ENCODE measurements at places on chromosomes 12 and 14.
A peak's percentile ranks its signal among the peaks of the same experiment; 100 is the strongest.

- DNase-seq = no peak
Observed at GRCh38 chr12:103314786-103315185, 181.0 kb downstream of the C12orf42 start.

DNA sequence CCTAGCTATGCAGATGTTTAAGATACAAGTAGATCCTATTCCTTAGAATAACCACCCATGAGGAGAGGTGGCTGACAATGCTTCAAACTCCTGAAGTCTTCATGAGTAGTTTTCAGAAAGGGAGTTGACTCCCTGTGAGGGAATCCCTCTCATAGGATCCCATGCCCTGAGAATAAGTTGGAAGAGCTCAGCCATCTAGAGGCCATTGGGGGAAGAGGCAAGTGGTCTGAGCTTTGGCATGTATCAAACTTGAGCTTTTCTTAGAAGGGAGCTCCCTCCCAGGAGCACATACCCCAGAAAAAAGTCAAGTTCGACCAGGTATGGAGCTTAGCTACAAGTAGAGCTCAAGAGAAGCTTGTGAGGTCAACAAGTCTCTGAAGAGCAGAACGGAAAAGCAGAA, 165.7 kb upstream of the RBM19 start:
- no peak for DNase-seq

DNA sequence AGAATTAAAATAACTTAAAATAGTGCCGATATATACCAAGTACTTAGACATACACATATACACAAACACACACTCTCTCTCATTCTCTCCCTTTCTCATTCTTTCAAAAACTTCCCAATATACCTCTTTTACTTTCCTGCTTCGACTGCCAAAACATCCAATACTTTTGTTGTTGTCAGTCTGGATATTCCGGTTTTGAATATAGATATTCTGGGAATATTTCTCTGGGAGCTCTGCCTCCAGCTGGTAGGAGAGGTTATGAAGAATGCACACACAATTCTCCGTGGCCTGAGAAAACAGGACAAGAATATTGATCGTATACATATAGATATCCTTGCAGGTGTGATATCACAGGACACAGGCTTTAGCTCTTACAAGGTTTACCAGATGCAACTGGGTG, 66.6 kb upstream of the YARS2 start:
- DNase-seq = no peak

DNA sequence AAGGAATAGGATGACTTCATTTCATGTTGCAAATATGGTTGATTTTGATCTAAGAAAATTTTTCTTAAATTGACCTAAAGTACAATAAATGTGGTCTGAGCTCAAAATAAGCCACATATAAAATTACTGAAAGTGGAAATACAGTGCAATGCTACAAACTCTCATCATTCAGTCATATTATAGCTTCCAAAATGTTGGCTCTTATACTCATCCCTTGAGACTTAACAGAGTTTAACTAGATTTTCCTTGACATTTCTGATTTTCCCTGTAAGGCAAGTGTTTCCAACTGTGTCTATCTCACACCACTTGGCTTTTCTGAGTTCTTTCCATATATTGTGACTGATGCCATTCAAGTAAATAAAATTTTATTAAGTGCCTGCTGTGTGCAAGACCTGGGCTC, 123.7 kb upstream of the NTF3 start:
- no peak for DNase-seq

- DNase-seq = no peak
Observed at GRCh38 chr12:89353188-89353822, 1.0 kb upstream of the DUSP6 start.

GRCh38 chr12:57893431-57894353, 47.2 kb upstream of the CTDSP2 start:
- peak; percentile 47 for DNase-seq

GRCh38 chr14:76904740-76905569, 78.7 kb downstream of the LRRC74A start:
- peak; percentile 31 for DNase-seq

- no peak for DNase-seq
Observed at GRCh38 chr12:113103756-113104450, 31.7 kb downstream of the RASAL1 start.

DNA sequence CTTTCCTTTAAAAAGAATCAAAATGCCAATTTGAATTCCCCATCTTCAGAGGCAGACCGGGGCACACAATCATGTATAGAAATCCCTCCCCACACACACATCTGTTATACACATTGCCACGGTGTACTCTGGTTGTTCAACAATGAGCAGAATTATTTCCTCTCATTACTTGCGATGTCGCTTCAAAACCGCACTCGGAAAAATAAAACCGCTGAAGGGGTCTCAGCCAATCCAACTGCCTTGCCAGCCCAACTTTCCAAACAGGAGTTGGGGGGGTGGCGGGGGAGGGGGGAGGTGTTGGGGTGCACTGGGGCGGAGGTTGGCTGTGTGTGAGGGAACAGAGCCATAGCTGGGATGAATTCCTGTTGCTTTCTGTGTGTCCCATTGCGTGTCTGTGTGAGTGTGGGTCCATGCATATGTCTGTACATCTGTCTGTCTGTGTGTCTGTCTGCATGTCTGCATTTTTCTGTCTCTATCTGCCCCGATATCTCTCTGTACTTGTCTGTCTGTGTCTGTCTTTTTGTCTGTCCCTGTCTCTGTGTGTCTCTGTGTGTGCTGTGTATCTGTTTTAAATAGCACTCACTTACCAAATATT, 163.6 kb upstream of the TBX3 start:
- no peak for DNase-seq

DNA sequence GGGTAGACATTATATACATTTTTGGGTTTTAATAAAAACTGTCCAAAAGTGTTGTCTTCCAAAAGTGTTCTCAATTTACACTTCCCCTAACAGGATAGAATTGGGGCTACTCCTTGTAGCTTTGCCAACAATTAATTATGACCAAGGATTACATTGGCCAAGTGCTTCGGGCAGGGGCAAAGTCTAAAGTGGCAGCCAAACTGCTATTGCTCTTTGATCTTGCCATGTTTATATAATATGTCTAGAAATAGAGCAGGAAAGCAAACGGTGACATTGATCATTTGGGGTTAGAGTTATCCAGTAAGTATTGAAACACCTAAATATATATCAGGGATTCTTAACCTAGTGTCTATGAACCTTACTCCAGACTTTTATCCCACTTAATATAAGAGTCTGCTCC, 31.2 kb upstream of the IGF1 start:
- no peak for DNase-seq

DNA sequence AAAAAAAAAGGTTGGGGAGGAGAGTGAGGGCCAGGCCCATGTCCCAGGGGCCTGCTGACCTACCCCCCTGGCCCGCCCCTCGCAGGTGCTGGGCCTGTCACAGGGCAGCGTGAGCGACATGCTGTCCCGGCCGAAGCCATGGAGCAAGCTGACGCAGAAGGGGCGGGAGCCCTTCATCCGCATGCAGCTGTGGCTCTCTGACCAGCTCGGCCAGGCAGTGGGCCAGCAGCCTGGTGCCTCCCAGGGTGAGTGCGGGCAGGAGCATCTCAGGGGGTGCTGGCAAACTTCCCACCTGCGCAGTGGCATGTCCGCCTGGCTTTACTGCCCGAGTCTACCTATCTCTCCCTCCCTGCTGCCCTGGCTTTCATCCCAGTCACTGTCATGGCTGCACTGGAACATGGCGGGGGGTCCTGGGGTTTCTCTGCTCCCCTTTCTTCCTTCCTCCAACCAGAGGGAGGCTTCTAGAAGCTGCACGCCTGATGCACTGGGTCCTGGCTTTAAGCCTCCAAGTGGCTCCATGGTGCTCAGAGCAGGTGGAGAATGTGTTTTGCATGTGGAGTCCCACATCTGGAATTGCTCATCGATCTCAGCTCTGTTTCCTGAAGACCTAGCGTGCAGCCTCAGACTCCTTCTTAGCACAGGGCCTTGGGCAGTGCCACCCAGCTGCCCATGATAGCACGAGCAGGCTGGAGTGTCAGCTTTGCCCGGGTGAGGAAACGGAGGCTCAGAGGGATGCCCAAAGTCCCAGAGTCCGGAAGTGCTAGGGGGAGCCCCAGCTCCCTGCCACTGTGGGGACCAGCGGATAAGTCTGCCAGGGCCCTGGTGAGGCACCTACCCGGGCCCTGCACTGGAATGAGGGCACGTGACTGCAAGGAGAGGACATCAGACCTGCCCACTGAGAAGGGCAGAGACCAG, 46.3 kb downstream of the PHETA1 start:
- peak; percentile 14 for DNase-seq

DNA sequence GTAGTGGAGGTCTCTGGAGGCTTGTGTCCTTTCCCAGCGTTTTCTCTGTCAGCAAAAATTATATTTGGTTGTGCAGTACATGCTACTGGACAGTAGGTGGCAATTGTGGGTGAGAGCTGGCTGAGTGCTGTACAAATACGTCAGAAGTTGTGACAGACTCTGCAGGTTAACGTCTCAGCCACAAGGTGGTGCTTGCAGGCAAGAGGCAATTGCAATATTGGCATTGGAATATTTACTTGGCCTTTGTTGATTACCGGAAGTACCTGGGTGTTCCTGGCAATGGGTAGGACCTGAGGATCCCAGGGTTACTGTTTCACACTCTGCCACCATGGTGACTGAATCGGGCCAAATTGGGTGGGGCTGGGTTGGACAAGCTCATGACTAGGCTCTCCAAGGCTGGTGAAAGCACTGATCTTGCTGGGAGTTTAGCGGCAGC, 333.9 kb upstream of the LMO3 start:
- peak; percentile 83 for DNase-seq

DNA sequence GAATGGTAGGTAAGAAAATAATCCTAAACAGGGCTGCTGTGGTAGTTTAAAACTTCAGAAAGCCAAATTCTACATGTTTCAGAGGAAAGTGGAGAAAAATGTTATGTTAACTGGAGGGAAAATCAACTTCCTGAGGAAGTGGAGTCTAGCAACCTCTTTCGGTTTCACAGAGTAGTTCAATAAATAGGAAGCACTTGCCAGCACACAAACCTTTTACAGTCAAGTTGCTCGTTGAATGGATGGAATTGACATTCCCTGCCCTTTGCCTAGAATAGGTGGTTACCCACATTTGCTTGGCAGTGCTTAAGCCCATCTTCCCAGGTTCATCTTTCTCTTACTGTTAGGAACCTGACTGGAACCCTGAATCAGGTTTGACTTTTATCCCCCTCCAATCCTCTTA, 15.9 kb downstream of the ANKRD13A start:
- no peak for DNase-seq

DNA sequence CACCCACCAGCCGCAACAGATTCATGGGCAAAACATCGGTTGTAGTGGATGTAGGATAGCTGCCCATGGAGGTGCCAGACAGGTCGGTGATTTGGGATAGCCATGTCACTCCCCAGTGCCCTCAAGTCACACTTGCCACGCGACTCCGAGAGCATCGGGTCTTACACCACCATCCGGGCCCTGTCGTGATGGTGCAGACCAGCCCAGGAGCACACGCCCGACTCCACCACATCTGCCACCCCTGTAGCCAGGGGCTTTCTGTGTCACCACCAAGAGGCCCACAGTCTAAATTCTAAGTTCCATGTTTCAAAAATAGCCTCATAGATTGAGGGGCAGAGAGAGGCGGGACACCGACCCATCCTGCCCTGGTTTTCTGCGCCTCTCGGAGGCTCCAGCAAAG, 18.0 kb downstream of the FOXN4 start:
- DNase-seq = no peak

DNA sequence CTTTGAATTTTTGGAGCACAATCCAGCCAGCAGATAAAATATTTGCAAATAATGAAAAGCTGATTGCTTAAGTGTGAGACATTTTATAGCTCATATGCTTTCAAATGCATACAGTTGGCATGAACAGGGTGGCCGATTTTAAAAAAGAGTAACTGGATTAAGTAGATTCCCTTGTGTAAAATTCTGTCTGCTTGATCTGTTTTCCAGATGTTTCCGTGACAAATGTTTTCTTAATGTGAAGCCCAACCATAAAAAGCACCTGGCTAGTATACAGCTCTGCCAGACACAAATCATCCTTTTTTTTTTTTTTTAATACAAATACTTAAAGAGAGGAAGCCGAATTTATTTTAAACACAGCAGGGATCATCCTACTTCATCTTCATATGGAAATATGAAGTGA, 440.7 kb downstream of the CCER1 start:
- DNase-seq = no peak

DNA sequence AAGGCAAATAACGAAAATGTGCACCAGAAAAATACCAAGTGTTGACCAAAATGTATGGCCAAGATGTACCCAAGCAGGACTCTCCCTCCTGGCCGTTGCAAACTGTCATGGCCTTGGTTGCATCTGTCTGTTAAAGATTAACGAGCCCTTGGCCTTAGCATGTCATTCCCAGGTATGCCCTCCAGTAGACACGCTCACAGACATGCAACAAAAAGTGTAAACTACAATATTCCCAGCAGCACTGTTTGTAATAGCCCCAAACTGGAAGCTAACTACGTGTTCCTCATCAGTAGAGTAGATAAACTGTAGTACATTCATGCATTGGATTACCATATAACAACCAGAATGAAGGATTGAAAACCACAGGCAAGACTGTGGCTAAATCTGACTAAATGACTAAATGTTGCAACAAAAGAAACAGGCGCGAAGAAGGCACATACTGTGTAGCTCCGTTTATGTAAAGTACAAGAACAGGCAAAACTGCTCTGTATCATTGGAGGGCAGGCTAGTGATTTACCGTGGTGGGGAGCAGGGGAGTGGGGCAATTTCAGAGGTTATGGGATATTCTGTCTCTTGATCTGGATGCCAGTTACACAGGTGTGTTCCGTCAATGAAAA, 232.8 kb upstream of the DIO3 start:
- DNase-seq = no peak

GRCh38 chr12:49293056-49293956, 1.6 kb upstream of the PRPH start:
- no peak for DNase-seq

GRCh38 chr14:95261616-95262510, 57.8 kb downstream of the CLMN start:
- no peak for DNase-seq

DNA sequence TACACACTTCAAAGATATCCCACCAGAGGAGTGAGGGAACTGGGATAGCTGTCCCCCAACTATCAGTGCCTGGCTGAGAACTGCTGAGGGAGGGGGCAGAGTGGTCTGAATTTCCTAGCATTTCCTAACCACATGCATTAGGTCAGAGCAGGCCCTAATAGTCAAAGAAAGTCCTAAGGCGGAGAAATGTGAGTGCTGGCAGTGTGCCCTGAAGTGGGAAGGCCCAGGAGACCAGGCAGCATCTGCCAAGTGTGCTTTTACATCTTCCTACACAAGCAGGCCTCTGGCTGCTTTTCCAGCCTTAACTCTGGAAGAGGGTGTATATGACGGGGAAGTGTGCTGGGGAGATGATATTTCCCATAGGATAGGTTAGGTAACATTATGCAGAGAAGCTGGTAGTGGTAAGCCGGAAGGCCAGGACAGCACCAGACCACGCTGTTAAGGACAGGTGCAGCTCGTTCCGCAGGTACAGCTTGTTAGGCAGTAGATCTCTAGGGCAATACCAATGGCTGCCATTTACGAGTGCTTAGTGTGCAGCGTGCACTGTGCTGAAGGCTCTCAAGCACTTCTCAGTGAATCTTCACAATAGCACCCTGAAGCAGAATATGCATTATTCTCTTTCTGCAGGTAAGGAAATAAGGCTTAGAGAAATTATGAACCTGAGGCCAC, 9.1 kb upstream of the CCDC198 start:
- DNase-seq = no peak

Data from NCI-H2081 treated with DMSO at 0.1 percent for 48 hours (cell line).